ENCODE measurements at places on chromosomes 13 and 19.

GRCh38 chr13:99311748-99312492 lies 4.7 kb upstream of the GPR183 start:
- no peak for DNase-seq

DNA sequence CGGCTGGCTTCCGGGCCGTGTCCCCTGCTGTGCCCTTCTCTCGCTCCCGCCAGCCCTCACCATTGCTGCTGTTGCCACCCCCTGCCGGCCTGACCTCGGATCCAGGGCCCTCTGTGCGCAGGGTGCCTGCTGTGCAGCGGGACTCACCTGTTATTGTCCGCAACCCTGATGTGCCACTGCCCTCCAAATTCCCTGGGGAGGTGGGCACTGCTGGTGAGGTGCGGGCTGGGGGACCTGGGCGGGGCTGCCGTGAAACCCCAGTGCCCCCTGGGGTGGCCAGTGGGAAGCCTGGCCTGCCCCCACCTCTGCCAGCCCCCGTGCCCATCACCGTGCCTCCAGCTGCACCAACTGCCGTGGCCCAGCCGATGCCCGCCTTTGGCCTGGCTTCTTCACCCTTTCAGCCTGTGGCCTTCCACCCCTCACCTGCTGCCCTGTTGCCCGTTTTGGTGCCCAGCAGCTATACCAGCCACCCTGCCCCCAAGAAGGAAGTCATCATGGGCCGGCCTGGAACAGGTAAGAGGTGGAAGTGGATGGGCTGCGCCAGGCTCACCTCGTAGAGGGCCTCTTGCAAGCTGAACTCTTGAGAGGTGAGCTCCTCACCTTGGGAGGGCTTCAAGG lies 5.1 kb downstream of the CIC start:
- no peak for DNase-seq

- DNase-seq, result peak; percentile 84
Measured at GRCh38 chr13:27621366-27622101, at the start of gene POLR1D. Gene POLR1D, plus strand, starts transcription at chr13:27621892. Its CDS starts 92 bp downstream, at chr13:27621984.

GRCh38 chr19:3348042-3348441 lies 18.3 kb upstream of the NFIC start:
- no peak for DNase-seq

GRCh38 chr19:33418871-33419787 lies 45.6 kb downstream of the CEBPG start:
- DNase-seq, result no peak

DNA sequence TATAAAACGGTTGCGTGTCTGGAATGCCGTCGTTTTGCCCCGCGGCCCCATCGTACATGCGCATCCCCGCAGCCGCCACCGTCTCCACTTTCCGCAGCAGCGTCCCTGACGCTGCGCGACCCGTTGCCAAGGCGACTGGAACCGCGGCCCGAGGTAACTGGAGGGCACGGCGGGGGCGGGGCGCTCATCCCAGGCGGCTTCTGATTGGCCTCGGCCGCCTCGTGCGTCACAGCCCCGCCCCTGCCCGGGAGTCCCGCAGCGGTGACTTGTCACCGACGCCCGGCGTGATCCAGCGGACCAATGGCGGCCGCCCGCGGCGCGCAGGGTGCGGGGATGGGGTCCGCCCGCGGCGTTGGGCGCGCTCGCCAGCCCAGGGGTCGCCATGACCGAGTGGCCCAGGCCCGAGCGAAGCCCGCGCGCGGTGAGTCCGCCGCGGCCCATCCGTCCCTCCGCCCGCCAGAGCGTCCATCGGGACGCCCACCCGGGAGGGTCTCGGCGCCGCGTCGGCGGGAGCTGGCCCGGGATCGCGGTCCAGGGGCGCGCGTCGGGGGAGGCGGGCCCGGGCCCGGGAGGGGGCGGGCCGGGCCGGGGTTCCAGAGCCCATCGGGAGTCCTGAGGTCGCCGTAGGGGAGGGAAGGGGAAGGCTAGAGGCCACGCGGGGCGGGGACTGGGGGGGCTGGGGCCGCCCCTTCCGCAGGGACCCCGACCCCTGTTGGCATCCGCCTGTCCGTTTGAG lies at the start of gene ZSCAN1:
Gene ZSCAN1 (plus strand): TSS at position 285 of the 736 bp plus-strand sequence. CDS start 3,812 bp downstream, outside the sequence.
- peak; percentile 57 for DNase-seq

DNA sequence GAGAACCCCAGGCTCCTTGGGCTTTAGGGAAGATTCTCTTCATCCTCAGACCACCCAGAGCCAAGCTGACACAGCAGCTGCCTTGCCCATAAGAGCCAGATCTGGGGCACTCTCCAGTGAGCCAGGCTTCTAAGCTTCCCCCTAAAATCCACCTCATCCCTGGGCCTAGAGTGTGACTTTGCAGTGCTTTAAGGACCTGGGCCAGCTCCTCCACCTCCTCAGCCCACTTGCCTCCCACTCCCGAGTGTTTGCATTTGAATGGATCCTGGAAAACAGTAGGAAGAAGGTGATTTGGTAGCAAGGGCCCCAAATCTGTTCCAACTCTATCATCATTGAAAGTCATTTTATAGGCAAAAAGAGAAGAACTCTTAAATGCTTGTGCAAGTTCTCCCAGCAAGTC lies 108.7 kb upstream of the UBL3 start:
- DNase-seq, result no peak
